ENCODE measurements at places on chromosomes 6 and 20.

DNA sequence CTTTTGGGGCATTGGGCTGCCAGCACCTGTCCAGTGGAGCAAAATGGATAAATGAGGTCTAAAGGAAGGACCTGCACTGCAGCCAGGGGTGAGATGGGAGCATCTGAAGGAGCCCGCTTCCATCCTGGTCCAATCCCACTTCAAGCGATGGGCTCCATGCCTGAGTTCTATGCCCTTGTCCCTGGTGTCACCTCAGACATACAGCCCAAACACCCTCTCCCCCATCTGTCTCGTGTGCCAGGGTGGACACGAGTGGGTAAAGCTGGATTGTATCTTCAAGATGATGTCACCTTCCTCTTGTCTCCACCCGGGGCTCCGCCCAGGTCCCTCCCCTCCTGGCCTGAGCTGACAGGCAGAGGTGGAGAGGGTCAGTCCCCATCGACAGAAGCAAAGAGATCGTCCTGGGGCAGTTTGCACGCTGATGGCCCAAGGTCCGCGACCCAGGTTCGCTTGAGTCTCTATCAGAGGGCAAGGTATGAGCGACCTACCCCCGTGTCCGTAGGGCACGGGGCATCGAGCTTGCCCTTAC is 544 bp downstream of the SMIM29 start:
- DNase-seq = peak; percentile 73

- DNase-seq = no peak
Observed at GRCh38 chr6:163702736-163703135, 288.2 kb downstream of the QKI start.

GRCh38 chr6:128351255-128351514 is 169.2 kb downstream of the PTPRK start:
- no peak for DNase-seq

GRCh38 chr6:14153228-14153627 is 35.7 kb downstream of the CD83 start:
- DNase-seq = no peak

DNA sequence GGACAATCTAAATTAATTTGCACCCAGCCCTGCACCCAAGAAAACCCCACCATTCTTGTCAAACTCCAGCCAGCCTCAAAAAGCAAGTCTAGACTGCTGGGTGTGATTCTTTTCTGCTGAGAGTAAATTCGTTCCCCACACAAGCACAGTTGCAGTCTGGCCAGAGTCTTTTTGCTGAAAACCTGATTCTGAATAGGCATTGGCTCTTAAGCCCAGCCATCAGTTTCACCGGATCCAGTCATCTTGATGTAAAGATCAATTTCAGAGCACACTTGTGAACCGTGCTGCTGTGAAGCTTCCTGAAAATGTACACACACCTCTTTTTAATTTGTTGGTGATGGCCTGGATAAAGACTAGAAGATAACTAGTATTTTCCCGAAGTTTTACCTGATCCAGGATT is 159.4 kb upstream of the GGTLC1 start:
- no peak for DNase-seq

DNA sequence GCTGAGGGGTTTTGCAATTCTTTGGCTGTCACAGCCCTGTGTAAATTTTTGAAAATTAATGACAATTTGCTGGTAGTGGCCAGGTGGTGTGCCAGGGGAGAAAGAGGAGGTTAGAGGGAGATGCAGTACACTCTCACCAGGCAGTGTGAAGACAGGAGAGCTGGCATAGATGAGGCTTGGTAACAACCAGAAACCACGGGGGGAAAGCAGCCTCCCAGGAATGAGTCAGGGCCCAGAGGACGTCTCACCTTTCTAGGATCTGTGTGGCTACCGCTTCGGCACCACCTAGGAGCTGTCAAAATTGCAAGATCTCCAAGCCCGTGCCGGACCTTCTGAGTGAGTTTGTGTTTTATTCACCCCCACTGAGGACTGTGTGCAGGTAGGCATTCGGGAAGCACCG is 171.4 kb downstream of the PACRG start:
- DNase-seq = no peak

DNA sequence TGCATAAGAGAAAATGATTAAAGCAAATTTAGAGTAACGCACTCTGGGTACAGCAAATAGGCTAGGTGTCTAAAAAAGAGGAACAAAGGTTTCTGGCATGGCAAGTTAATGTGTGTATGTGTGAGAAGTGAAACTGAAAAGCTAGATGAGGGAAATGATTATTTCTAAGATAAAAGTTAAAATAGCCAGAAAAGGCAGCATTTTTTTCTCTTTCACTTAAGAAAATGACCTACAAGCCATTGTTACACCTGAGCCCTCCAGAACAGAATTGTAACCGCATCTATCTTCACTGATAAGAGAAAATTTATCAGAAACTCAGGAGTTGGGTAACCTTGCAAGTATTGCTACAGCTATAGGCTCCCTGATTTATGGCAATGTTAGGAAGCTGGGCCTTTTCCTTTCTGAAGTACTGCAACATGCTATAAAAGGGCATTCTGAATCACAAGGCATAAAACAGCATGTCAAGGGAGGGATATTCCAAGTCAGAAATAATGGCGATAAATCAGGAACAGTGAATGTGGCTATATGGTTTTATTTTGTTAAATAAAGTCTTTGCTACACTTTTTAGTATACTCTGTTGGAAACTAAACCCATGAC is 395.3 kb downstream of the TBC1D32 start:
- no peak for DNase-seq

DNA sequence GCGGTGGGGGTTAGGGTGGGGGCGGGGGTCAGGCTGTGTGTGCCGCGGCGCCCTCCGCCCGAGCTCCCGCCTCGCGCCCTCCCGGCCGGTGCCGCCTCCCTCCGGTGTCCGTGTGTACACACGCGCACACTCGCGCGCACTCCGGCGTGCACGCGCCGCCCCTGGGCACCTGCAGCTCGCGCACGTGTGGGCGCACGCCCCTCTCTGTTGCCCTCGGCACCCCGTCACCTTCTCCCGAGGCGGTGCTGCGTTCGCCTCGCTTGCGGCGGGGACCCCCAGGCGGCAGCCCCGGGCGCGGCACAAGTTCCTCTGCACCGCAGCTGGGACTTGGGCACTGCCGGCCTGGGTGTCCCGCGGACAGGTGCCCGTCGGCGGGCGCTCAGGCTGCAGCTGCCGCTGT is 525 bp downstream of the MACROD2 start:
- peak; percentile 82 for DNase-seq

- no peak for DNase-seq
Observed at GRCh38 chr6:165292657-165293056, 16.7 kb downstream of the C6orf118 start.

- DNase-seq = no peak
Observed at GRCh38 chr20:21353236-21353635, 44.1 kb downstream of the NKX2-4 start.

DNA sequence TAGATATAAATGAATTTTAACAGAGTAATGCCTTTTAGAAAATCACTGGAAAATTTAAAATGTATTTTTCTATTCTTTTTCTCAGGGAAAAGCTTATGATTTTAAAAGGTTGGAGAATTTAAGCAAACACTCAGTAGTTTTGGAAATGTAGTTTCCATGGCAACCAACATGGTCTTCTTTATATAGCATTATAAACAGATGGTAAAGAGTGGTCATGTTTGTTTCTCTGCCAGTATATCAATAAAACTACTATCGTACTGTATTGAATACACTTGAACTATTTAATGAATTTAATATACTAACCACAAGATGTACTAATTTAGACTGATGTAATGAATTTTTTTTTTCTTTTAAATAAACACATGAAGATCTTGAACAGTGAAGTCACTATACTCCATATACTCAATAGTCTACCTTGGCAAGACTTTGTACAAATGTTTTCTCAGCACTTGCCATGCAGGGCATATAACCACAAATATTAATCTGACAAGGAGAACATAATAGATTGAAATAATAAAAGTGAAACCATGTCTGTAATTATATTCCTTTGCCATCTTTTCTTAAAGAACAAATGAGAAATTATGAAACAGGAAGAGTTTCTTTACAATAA is 105.5 kb downstream of the PDSS2 start:
- no peak for DNase-seq

- DNase-seq = no peak
Observed at GRCh38 chr6:41372832-41373626, 37.6 kb downstream of the NCR2 start.

DNA sequence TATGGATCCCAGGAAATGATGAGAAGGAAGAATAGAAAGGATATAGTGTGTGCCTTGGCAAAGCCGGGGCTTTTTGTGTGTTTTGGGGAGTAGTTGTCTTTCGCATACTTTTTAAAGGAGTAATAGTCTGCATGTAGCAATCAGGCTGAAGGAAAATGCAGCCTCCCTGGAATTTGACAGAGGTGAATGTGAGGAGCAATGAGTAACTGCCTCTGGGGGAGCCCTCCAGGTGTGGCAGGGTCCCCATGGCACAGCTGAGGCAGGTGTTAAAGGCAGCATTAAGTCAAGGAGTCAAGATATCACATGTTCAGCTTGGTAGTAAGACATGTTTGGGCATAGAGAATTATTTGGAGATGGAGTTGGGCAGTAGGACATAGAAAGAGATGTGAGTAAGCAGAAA is 203.1 kb downstream of the C6orf118 start:
- DNase-seq = no peak

DNA sequence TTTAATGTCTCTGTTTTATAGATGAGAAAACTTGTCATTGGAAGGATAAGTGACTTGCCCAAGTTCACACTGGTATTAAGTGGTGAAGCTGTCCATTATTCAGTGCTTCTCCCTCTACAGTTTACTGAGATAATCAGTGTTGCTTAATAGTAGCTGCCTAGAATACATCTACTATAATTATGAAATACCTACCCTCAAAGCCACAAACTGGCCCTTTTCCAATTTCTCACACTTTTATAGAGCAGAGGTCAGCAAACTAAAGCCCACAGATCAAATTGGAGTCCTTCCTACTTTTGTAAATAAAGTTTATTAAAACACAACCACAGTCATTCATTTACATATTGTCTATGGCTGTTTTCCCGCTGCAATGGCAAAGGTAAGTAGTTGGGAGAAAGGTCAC is 73.5 kb downstream of the EYS start:
- no peak for DNase-seq

DNA sequence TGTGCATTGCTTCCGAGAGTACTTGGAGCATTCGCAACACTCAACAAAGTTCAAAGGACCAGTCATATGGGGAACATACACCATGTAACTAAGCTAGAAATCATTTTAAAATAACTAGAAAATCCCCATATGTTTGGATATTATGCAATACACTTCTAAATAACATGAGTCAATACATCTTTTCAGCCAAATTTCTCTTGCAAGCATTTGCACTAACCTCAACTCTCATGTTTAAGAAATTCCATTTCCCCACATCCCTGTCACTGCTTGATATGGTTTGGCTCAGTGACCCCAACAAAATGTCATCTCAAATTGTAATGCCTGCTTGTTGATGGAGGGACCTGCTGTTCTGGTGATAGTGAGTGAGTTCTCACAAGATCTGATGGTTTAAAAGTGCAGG is 85.7 kb upstream of the CST7 start:
- DNase-seq = no peak

DNA sequence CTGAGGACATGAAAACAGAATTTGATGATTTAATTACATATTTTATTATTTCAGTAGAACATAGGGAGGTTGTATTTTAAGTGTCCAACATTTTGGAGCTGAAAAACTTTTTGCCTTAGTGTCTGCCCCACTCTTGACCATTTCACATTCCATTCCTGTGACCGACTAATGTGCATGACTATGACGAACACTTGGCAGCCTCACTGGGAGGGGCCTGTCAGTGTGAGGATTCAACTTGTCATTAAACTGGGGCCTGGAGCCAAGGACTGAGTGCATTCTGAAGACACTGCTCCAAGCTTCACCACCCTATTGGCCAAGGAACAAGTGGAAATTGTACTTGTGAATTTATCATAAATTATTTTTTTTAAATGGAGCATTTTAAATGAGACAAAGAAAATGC is 661.3 kb downstream of the BCKDHB start:
- DNase-seq = no peak

- peak; percentile 88 for DNase-seq
Observed at GRCh38 chr6:3456898-3457709, at the start of gene SLC22A23. SLC22A23 (minus strand) TSS chr6:3457050; CDS start chr6:3456559, 491 bp downstream.

DNA sequence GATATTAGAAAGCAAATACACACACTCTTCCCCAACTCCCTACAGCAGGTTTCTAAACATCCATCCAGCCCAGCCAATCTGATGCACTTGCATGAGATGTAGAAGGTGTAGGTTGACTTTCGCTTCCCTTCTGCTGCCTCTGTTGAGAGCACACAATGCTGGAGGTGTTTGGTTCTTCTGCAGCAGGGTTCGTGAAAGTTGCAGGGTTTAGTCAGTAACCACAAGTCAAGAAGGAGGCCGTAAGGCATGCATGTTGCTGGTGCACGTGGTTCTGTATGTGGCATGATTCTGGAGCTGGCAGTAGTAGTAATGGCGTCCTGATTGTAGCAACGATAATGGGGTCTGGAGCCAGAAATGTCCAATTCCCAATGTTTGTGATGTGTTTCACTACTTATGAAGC is 53.0 kb downstream of the DEK start:
- DNase-seq = no peak

DNA sequence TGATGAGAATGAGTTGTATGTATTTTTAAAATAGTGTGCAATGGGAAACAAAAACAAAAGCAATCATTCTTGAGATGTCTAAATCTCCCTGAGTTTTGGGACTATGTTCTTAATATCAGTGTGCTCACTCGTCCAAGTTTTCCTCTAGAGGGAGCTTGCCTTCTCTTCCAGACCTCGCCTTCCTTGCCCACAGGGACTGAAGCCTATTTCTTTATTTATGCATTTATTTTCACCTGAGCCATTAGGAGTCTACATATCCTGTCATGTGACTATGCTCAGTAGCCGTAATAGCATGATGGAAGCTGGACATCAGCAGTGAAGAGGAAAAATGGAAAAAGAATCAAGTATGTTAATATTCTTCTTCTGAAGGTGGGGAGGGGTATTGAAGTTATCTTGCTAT is 131.2 kb downstream of the SH3BGRL2 start:
- DNase-seq = no peak

DNA sequence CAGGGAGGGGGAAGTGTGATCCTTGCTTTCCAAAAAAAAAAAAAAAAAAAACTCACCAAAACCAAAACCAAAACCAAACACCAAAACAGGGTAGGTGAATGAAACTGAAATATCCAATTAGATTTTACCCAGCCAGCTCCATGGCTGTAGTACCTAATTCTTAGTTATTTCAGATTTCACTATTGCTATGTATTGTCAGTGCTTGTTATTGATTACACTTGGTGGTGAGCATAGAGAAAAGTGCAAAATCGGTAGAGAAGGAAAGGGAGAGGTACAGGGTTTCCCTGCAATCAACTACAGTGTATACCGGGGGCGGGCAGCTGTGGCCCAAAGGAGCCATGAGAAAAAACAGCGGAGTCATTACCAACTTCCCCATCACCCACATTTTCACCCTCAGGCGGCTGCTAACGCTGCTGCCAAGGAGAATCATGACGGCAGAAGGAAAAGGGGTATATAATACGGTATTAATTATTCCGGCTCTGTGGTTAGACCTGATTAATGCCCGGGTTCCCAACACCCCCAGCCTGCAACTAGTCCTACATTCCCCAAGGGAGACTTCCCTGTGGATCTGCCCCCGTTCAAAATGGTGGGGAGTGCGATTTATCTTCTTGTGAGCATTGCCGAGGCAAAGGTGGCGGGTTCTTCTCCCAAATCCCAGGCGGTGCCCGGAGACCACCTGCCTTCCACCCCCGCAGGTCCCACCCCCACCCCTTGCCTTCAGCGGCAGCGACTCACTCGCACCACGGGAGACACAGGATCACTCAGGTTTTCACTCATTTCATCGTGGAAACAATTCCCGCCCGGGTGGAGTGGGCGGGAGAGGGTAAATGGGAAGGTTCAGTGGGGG is at the start of gene C6orf62:
Gene C6orf62, minus strand, starts transcription at position 30 of the 847 bp plus-strand sequence. CDS start 486 bp downstream, outside the sequence.
- no peak for DNase-seq
